ENCODE measurements at places on chromosomes 7 and 10.

DNA sequence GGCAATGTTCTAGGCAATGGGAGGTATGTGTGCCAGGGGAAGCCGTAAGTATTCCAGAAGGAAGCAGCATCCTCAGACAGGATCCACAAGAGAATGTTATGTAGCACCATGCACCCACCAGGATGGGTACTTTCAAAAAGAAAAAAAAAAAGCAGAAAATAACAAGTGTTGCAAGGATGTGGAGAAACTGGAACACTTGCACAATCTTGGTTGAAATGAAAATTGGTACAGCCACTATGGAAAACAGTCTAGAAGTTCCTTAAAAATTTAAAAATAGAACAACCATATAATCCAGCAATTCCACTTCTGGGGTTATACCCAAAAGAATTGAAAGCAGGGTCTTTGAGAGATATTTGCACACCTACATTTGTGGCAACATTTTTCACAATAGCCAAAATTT, 20.2 kb downstream of the C10orf71 start:
- no peak for DNase-seq

- DNase-seq: no peak
Measured at GRCh38 chr7:26265065-26265464, 26.6 kb upstream of the SNX10 start.

DNA sequence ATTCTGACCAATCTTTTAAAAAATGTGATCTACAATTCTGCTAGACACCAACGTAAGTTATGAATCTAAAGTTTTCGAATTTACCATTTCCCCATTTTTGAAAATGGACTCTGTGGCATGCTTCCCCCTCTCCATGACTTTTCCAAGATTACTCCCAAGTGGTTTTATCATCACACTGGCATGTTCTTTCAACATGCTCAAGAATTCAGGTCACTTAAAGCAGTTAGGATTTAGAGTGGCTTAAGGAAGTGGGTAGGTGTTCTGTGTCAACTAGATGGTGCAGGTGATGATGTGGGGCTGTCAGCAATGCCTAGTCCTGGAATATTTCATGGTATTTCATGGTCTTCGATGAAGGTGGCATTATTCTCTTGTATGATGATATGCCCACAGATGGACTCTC, 164.0 kb upstream of the ASAH2 start:
- DNase-seq: no peak

DNA sequence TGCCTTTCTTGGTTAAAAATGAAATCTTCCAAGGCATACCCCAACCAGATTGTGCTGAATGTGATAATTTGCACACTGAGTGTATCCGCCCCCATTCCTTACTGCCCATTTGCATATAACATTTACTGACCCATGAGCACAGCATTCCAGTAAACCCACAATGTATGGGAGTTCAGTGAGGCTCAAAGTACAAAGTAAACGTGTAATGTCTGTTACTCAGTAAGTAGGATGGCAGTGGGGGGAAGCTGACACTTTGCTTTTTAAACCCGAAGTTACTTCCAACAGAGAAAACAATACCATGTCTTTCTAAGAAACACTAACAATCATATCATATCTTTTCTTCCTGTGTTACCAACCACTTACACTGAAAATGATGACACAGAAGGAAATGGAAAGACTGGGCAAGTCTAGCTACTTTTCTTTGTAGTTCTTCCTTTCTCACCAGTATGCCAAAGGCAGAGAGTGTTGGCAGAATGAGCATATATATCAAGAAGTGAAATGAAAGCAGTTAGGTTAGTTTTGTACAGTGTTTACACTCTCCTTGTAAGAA, 27.1 kb upstream of the SOSTDC1 start:
- DNase-seq: no peak

- DNase-seq: no peak
Measured at GRCh38 chr10:50874723-50875122, 10.7 kb downstream of the A1CF start.

GRCh38 chr10:78540355-78541076, 506.9 kb downstream of the RPS24 start:
- DNase-seq: no peak

- DNase-seq: no peak
Measured at GRCh38 chr10:27745732-27746396, at the start of gene MKX. Gene MKX (minus strand): TSS chr10:27745819. CDS start chr10:27743415, 2,404 bp downstream.

DNA sequence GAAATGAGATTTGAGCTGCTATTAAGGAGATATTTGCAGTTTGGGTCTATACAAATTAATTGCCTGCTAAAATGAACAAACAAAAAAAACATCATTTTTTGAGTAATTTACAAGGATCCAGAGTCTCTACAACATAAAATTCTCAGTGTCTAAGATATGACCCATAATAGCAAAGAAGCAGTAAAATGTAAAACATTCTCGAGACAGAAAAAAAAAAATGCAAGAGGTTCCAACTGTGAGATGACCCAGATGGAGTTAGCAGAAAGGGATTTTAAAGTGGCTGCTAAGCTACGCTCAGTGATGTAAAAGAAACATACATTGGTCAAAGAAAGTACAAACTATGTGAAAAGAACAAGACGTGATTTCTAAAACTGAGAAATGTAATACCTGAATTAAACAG, 471.0 kb downstream of the SH2D4B start:
- DNase-seq: no peak

- DNase-seq: no peak
Measured at GRCh38 chr7:146177301-146177700, 60.7 kb downstream of the CNTNAP2 start.

GRCh38 chr10:17026686-17027485, 102.7 kb downstream of the CUBN start:
- DNase-seq: peak; percentile 72

DNA sequence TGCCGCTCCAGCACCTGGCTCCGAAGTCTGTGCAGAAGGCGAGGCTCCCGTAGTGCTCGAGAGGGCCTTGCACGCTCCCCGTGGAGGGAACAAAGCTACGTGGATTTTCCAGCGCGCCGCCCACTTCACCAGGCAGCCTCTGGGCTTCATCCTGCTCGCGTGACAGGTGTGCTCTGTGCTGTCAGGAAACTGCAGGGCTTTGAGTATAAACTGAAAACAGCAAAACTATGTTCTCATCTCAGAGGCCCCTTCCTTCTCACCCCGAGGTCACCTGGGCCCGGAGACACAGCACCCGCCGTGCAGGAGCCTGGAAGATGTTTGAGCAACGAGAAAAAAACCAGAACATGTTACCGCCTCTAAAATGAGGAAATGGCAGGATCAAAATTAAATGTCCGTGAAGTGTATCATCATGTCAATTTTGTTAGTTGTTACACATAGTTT, 17.6 kb upstream of the GPR146 start:
- no peak for DNase-seq

GRCh38 chr10:77244286-77244685, 393.3 kb downstream of the KCNMA1 start:
- no peak for DNase-seq

GRCh38 chr7:73976761-73977618, 51.0 kb upstream of the ELN start:
- no peak for DNase-seq

- no peak for DNase-seq
Measured at GRCh38 chr7:90655566-90655965, 59.4 kb downstream of the CDK14 start.

DNA sequence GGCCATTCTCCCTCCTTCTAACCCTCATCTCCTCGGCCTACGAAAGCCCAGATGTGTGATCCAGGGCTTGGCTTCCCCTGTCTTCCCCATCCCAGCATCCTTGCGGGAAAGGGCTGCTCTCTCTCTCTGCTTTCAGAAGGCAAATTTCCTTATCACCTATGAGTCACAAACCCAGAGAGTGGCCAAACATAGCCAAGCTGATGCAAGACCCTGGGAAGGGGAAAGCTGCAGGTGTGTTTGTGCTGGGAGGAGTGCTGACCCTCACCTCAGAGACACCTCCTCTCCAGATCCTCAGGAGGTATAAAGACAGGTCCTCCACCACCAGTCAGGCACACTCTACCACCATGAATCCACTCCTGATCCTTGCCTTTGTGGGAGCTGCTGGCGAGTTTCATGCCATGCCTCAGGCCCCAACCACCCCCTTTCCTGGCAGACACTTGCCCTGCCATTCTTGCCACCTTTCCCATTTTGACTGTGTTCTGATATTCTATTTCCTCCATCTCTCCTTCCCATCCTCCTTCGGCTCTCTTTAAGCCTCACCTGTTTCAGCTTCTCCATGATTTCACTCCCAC, 10.6 kb upstream of the PRSS2 start:
- DNase-seq: no peak

- no peak for DNase-seq
Measured at GRCh38 chr10:88389456-88389855, 193.7 kb downstream of the RNLS start.

GRCh38 chr7:139505563-139505962, 17.9 kb upstream of the CLEC2L start:
- DNase-seq: no peak

- no peak for DNase-seq
Measured at GRCh38 chr10:123643315-123643714, 22.8 kb upstream of the GPR26 start.

DNA sequence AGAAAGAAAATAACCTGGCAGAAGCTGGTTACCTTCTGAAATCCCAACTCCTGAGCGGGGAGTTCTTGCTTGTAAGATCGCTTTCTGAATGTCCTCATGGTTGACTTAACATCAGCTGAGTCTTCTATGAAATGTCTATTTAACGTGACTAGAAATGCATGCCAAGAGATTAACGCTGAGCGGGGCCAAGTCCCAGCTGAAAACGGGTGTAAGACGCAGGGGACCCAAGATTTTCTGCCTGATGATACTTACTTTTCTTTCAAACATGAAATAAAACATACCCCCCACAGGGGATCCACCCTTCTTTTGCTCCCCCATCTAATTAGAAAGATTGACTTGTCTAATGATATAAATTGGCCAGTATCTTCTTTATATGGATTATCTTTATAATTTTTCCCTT, 14.9 kb downstream of the OR9A2 start:
- DNase-seq: no peak

DNA sequence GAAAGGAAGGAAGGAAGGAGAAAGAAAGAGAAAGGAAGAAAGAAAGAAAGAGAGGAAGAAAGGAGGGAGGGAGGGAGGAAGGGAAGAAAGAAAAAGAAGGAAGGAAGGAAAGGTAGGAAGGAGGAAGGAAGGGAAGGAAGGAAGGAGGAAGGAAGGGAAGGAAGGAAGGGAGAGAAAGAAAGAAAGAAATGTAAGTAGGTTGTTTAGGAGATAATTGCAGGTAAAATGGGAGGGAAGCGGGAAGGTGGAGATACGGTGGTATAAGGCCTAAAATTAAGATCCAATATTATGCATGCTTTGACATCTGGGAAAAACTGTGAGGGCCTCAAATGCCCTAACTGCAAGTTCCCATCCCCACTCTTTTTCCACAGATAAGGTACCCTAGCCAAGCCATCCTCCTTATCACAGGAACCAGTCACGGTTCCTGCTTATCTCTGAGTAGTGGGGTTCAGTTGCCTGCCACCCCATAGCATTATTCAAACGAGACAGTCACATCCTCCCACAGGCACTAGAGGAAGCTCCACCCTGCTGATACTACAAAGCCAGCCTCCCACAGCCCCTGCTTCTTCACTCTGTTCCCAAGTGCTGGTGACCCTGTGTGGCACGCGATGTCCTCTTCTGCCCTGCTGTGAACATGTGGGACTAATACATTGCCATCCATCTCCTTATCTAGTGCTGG, 28.7 kb downstream of the ST8SIA6 start:
- DNase-seq: peak; percentile 27

DNA sequence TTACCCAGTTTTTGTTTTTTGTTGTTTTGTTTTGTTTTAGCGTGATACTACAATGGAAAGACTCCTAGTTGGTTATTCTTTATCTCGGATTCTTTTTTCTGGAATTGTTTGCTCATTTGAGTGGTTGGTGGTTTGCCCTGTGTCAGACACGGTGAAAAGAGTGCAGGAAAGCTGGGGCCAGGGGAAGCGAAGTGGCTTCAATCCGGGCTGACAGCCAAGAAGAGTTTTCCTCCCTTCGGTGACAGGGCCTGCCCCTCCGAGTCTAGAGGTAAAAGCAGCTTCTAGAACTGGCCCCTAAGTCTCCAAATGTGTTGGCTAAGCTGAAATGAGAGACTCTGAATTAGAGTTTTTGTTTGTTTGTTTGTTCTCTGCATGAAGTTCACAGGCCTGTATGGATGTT, 5.7 kb upstream of the AP5Z1 start:
- DNase-seq: no peak

DNA sequence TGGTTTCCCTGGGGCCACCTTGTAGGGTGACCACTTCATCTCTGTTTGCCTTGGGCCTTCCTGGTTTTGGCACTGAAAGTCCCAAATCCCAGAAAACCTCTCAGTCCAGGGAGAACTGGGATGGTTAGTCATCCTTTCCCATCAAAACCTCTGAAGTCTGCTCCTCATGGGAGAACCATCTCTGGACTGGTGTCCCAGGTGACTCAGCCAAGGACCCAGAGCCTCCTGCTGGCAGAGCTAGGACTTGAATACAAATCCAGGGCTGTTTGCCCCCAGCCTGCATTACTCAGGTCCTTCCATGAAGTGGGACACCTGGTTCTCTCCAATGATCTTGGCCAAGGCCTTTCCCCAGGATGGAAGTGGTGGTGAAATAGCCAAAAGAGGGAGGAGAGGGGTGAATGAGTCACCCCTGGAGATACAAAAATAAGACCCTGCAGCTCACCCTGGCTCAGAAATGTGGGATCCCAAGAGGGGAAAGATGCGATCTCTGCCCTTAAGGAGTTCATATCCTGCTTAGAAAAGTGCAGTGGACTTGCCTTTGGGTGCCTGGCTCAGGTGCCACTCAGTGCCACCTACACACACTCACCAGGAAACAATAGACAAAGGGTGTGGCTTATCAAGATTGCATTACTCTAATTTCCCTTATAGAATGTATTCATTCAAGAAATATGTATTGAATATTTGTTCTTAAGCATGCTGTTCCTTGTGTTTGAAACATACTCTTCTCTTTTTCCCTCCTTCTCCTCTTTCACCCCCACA, 22.0 kb downstream of the ADRA2A start:
- no peak for DNase-seq

GRCh38 chr10:34727595-34728033, 87.5 kb downstream of the PARD3 start:
- no peak for DNase-seq

DNA sequence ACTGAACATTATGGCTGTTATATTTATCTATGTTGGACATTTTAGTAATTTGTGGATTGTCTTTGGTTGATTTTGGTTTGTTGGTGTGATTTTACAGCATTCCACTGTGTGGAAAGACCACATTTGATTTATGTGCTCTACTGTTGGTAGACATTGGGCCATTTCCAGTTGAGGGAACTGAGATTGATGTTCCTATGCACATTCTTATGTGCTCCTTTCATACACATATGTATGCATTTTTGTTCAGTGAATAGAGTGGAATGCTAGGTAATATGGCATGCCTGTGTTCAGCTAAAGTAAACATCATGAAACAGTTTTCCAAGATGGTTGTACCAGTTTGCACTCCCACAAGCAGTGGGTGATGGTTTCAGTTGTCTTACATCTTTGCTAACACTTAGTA, 15.1 kb downstream of the CACNB2 start:
- DNase-seq: no peak
